ENCODE measurements at places on chromosomes 3 and 15.

DNA sequence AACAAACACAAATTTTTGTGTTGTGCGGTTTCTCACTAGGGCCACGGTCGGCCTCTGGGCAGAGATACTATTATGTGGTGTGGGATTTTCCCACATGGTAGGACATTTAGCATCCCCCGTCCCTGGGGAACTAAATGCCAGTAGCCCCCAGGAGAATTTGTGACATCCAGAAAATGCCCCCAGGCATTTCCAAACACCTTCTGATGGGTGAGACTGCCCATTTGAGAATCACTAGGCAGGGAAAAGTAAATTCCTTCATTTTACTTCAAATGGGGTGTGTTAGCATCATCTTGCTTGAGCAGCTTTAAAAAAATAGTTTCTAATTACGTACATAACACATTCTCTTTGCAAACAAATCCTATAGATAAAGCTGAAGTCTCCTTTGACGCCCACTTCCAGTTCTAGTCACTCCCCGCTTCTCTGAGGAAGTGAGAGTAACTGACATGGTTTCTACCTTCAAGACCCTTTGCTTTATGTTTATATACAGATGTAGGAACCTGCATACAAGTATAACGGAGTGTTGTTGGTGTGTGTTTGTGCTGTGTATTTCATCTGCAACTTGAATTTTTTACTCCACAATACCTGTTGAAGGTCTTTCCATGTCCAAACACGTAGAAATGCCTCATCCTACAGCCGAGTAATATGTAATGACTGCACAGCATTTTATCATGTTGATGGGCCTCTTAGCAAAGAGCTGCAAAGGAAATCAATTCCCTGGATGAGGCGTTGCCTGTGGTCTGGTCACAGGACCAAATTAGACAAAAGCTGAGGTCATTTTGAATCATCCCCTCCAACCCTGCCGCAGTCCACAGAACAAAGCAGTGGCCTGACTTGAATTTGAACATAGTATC, 31.4 kb upstream of the ZBTB38 start:
- peak; percentile 67 for DNase-seq

- DNase-seq = no peak
These were observed 26.3 kb upstream of the TMCC1 start for GRCh38 chr3:129919806-129920205.

GRCh38 chr3:177758126-177758525, 560.8 kb upstream of the TBL1XR1 start:
- DNase-seq = no peak

- DNase-seq = peak; percentile 36
These were observed 17.5 kb downstream of the SHC4 start for GRCh38 chr15:48946074-48946839.

- no peak for DNase-seq
These were observed 140.4 kb upstream of the ATP2B2 start for GRCh38 chr3:10645800-10646199.

GRCh38 chr15:39213385-39213840, 367.5 kb upstream of the THBS1 start:
- DNase-seq = peak; percentile 100

GRCh38 chr3:171116365-171116764, 89.8 kb upstream of the SLC2A2 start:
- peak; percentile 43 for DNase-seq

DNA sequence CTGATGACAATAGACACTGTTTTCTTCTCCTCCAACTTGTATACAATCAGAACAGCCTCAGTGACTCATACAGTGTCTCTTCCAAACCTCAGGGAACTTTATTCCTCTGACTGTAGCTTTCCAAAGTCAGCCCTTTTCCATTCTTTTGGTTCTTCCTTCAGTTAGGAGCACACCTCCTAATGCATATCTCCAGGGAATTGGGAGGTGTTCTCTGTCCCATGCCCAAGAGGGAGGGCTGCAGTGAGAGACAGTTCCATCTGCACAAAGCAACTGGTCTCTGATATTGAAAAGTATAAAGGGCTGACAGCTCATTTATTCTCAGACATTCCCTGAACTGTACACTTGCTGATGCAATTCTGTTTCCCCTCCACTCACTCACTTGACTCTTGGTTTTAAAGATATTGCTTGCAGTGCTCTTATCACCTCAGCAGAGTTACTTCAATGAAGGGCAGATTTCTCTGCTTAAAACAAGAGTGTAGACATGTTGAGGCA, 337.8 kb upstream of the TBC1D5 start:
- peak; percentile 38 for DNase-seq

- DNase-seq = no peak
These were observed 354.5 kb upstream of the THBS1 start for GRCh38 chr15:39226169-39226937.

GRCh38 chr15:45587863-45588170, 638 bp downstream of the BLOC1S6 start:
- DNase-seq = no peak

- peak; percentile 22 for DNase-seq
These were observed at the start of gene CFAP100 for GRCh38 chr3:126394179-126394976. TSS of gene CFAP100 (plus strand) at chr3:126394909. CDS start at chr3:126396001, 1,092 bp downstream.

DNA sequence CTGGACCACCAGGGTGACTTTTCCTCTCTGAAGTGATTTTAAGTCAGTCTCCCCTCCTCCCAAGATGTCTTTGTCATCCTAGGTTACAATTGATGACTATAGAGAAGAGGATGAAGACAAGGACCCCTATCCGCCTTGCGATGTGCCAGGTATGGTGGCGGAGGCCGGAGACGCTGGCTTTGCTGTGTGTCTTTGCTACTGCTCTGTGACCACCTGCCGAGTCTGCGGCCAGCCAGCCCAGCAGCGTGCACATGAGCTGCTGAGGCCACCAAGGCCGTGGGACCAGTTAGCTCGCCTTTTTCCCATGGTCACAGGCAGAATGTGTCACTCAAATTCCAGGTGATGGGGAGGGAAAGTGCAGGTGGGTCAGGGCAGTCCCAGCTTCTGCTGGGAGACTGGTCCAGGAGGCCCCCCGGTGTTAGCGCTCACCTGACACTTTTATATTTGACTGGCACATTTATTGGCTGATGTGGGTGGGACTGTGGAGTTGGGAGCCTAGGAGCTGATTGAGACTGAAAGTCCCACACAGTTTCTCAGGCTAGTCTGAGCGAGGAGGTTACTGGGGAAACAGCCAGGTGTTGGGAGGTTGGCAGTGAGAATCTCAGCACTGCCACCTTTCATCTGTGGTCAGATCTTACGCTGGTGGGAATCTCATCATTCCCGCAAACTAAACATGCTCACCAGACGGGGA, 114.1 kb downstream of the CHDH start:
- DNase-seq = no peak

GRCh38 chr15:90957791-90958190, 3.1 kb downstream of the RCCD1 start:
- no peak for DNase-seq

DNA sequence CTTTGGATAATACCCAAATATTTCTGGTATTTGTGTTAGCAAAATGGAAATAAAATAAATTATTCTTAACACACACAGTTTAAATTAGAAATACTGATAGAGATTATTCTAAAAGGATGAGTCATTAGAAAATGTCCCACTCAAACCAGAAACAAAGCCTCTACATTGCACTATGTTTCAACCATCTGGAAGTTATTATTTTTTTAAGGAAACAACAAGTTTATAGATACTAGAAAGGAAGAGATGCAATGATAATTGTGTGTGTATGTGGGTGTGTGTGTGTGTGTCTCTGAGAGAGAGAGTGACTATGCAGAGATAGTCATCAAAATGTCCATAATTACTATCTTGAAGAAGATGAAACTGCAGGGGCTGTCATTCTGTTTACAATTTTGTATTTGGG, 1340.5 kb downstream of the ROBO1 start:
- DNase-seq = peak; percentile 67

GRCh38 chr3:178137206-178137605, 399.0 kb upstream of the KCNMB2 start:
- DNase-seq = no peak

- DNase-seq = no peak
These were observed 42.0 kb upstream of the SKOR1 start for GRCh38 chr15:67783303-67783702.

- no peak for DNase-seq
These were observed 78.1 kb upstream of the XCR1 start for GRCh38 chr3:46105306-46105919.

DNA sequence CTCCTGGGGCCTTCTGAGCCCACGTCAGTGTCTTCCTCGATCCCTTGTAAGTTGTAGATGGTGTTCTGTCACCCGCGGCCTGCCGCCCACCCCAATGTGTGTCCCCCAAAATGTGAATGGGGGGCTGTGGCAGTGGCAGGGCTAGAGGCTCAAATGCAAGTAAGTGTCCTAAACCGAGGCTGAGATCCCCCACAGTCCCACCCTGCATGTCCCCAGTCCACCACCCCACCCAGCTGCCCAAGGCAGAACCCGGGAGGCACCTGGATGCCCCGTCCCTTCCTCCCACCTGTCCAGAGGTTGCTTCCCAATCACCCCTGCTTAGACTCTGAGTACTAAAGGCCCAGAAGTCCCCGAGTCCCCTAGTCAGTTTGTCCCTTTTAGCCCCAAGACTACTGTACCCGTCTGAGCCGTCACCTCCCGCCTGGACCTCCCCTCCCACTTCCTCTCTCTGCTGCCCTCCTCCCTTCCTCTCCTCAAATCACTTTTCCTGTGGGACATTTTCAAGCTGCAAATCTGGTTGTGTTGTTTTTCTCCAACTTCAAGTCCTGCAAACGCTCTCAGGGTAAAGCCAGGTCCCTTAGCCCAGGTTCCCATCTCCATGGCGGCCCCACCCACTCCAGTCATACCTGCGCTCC, 11.8 kb upstream of the PLXND1 start:
- no peak for DNase-seq

DNA sequence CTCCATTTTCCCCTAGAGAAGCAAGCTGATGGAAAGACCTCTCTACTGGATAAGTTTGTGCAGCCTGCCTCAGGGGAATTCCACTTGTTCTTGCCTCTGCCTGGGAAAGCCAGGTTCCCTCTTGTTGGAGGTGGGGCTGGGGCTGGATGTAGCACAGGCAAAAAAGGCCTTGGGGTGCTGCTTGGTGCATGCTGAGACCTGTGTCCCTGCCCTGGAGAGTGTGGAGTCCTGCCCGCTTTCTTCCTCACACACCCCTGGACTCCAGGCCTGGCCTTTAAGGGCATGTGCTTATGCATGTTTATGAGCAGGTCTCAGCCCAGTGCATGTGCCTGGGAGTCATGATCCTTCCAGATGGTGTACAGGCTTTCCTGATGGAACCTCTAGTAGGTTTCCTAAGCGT, 23.5 kb upstream of the JMJD7 start:
- DNase-seq = no peak

DNA sequence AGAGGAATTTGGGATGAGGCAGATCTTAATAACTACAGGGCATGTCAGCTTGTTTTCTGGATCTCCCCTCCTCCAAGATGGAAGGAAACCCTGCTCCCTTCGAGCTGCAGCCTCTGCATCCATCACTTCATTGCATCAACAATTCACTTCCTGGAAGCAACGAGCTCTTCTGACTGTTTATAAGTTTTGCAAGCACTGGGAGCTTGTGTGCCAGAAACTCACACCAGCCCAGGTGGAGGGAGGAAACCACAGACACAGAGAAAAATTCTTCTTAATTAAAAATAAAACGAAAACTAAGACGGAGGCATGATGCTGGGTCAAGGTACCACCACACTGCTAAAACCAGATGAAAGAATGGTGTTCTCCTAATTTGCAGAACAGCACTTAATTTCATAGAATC, 10.6 kb downstream of the LRIG1 start:
- DNase-seq = no peak

GRCh38 chr3:145678401-145678800, 482.6 kb downstream of the PLOD2 start:
- DNase-seq = peak; percentile 38

DNA sequence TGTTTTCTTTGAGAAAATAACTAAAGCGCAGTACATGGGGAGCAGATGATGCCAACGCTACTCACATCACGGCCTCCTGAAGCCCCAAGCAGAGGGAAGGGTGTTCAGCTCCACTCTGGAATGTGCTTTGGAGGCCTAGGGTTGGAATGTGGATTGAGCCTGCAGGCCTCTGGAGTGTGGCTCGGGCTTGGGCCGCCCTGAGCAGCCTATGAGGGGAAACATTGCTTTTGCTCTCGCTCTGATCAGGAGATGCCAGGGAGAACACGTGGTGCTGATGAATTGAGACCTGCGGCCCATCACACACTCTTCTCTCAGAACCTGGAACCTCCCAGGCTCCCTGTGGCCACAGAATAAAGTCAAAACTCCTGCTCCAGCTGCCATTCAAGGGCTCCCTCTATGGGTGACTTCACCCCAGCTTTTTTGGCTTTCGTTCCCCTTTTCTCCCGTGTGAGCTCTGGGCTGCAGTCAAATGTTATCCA, 23.3 kb downstream of the CCDC13 start:
- DNase-seq = peak; percentile 43

- no peak for DNase-seq
These were observed 222.3 kb upstream of the LYSMD4 start for GRCh38 chr15:99955532-99955931.

GRCh38 chr3:68060191-68060590, 405.8 kb upstream of the SUCLG2 start:
- DNase-seq = no peak

- DNase-seq = peak; percentile 76
These were observed 13.1 kb downstream of the SLC6A6 start for GRCh38 chr3:14415501-14415900.

DNA sequence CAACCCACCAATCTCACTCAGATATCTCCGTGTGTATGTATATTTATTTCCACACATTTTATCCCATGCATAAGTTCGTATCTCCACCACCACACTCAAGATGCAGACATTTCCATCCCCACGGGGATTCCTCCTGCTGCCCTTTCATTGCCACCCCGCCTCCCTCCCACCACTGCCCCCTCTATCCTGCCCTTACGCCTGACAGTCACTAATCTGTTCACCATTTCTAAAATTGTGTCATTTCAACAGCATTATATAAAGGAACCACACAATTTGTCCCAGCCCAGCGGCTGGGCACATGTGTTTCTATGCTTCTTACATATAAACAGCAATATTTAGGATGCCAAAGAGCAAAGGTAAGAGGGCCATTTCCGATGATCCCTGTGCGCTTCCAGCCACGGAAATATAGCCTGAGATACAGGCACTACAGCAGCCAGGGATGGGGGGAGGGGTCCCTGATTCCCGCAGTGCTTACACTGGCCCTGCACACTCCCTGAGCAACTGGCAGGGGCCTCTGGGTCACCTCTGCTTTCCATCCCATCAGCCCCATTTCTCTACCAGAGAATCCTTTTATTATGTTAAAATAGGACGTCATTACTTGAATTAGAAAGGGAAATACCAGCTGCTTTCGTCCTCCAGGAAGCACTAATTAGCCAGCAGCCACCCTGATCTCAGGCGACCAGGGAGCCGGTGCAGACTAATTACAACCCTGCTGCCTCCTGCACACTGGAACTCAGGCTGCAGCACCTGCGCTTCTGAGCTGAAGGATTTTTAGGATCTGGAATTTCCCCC, 372.0 kb upstream of the ATP10A start:
- DNase-seq = no peak

GRCh38 chr3:196141052-196141865, 59.4 kb upstream of the TFRC start:
- DNase-seq = no peak

Data from fibroblast of skin of scalp (primary cell).